ENCODE measurements at places on chromosomes 2 and 18. TPM values are rescaled to one million over a fixed set of nuclear protein-coding genes. Genes with fewer than 3 reads are reported as not detected.
A peak's percentile ranks its signal among the peaks of the same experiment; 100 is the strongest.

- no peak overlapping the region for H3K27ac ChIP-seq
- no peak overlapping the region for H3K4me3 ChIP-seq
- no peak for DNase-seq
- no peaks in the 10 kb centered on the region for H3K4me1 ChIP-seq
Measured at GRCh38 chr2:64303250-64303649, 150.7 kb upstream of the LGALSL start.

DNA sequence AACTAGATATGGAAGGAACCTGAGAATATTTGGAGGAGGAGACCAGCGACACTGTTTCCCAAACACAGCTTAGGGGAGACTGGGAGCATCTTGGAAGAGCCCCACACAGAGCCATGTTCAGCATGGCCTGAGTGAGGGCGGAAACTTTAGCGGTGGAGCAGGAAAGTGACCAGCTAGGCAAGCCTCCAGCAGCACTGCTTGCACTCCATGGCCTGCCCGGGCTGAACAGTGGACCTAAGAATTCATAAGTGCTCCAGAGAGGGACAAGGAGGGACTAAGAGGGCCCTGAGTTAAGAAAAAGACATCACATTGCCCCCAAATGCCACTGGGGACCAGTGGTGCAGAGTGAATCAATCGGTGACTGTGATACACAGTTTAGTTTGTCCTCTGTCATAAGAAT, 566.4 kb downstream of the TNS1 start:
- peak overlapping the region; percentile 75 for H3K27ac ChIP-seq
- H3K36me3 ChIP-seq: no peaks in the 10 kb centered on the region
- no peaks in the 10 kb centered on the region for H3K27me3 ChIP-seq
- DNase-seq: no peak
- peaks cover 42% of the 10 kb centered on the region for H3K4me1 ChIP-seq

GRCh38 chr2:26580151-26580550, 61.0 kb downstream of the CIB4 start:
- H3K27ac ChIP-seq: no peak overlapping the region
- no peaks in the 10 kb centered on the region for H3K4me1 ChIP-seq
- DNase-seq: no peak
- no peaks in the 10 kb centered on the region for H3K36me3 ChIP-seq
- H3K27me3 ChIP-seq: no peaks in the 10 kb centered on the region

DNA sequence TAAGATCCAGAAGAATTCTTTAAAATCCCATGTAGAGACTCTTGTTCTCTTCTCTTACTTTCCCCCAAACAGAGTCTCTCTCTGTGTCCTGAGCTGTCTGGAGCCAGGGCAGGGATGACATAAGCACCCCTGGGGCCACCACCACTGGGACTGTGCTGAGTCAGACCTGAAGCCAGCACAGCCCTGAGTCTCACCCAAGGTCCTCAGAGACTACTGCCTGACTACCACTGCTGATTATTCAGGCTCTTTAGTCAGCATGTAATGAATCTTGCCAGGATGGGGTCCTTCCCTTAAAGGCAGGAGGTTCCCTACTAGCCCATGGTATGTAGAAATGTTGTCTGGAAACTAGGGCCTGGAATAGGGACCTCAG, 34.9 kb upstream of the DYNC1I2 start:
- no peaks in the 10 kb centered on the region for H3K27me3 ChIP-seq
- no peaks in the 10 kb centered on the region for H3K4me1 ChIP-seq
- H3K27ac ChIP-seq: no peak overlapping the region
- DNase-seq: no peak
- no peak overlapping the region for H3K4me3 ChIP-seq

COLEC12 gene
- total RNA-seq: 18.9 TPM
